ENCODE measurements at places on chromosomes 5 and 9.

GRCh38 chr5:42813533-42813932 lies 1.8 kb upstream of the SELENOP start:
- DNase-seq: no peak

DNA sequence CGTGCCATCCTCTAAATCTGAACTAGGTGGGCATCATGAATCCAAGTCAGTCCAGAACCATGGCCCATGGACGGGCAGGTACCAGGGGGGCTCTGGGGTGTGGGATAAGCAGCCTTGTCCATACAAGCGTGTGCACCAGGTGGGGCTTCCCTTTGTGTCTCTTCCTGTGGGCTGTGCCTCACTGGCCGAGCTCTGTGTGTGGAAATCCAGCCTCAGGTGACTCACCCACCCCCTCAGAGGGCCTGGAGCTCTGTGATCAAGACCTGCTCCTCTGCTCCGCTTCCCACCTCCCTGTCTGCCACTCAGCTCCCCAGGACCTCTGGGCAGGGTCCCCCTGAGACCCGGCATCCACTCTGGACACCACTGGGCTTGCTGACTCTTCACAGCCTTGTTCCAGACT lies 33.0 kb downstream of the GADD45G start:
- DNase-seq: no peak

DNA sequence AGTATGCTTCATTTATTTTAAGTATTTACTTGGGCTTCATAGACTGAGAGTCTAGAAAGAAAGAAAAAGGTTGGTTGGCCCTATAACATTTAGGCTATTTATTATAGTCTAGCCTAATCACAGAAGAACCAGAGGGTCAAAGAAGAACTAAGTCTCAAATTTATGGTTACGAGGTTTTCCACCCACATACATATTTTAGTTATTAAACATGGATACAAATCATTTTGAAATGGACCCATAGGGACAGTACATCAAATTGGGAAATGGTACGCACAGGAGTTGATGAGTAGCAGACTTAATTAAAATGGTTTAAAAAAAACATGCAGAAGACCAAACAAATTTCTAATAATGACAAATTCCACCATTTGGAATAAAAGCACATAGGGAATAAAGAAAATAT lies 17.7 kb downstream of the SVEP1 start:
- DNase-seq: no peak

- no peak for DNase-seq
Observed at GRCh38 chr5:173378727-173379126, 50.5 kb upstream of the STC2 start.

DNA sequence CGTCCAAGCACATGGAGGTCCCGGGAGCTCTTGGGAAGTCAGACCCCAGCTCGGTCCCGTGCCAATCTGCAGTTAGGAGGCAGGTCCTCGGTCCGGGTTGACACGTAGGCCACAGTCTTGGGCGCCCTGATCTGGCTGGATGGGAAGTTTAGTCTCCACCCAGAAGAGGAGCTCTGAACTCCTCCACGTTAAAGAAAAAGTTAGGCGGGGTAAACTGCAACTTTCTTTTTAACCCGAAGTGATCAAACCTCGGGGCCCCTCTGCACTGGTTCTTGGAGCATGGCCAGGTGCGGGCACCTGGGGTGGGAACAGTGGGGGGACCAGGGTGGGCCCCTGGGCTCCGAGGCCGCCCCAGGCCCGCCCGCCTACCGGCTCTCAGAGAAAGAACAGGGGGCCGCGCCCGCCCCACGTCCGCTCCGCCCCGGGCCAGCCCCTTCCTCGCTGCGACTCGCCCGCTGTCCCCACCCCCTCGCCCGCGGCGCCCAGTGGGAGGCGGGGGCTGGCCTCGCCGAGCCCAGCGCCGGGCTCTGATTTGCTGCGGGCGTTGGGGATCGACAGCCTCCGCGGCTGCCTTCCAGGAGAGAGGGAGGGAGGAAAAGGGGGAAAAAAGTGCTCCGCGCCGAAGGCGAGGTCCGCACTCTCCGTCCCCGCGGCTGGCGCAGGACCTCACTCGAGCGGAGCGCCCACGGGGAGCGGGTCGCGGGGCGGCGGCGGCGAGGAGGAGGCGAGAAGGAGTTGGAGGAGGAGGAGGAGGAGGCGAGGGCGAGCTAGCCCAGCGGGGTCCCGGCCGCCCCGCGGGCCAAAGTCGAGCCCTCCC lies at the start of gene COL5A1:
COL5A1 (plus strand) TSS at position 631 of the 817 bp plus-strand sequence. CDS start 385 bp downstream, outside the sequence.
- peak; percentile 95 for DNase-seq

- no peak for DNase-seq
Observed at GRCh38 chr9:123016631-123017030, 16.8 kb upstream of the GPR21 start.

DNA sequence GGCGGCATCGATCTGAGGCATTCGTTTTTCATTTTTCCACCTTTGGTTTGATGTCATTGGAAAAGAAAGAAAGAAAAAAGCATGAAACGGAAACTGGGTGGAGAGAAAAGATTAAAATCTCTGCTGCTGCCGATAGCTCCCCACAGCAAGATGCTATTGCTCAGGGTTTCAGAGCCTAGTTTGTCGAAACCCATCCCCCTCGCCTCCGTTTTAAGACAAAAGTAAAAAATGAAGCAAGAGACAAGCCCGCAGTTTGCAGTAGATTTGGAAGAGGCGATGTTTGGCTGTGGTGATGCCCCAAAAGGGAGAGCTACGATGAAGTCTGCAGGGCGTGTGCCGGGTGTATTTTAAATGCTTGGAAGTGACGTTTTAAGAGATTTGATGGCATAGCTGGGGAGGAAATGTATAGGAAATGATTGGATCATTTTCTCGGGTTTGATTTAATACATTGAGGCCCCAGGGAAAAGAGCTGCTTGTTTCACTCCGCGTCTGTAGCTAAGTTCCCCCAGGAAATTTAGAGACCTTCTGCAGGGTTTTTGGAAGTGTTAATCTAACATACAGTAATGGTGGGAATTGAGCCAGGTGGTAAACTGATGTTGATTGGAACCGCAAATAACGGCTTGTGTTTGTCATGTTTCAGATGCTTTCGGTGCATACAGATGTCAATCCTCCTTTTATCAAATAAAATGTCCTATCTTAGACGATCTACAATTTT lies 909 bp downstream of the NDFIP1 start:
- DNase-seq: no peak

GRCh38 chr5:170254056-170254455 lies 21.3 kb downstream of the C5orf58 start:
- DNase-seq: no peak

DNA sequence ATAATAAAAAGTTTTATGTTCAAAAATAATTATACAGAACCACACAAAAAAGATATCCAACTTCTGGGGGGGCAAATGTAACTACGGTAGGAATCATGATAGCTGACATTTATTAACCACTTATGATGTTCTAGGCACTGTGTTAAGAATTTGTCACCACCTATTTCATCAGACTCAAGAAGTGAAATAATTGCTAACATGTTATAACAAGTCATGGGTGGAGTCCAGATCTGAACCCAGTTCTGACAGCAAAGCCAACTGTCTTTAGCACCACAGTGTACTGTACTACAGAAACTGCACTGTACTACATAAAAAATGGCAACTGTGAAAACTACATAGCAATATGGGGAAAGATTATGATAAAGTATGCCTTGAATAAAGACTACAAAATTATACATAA lies 3.0 kb upstream of the SAP30L start:
- DNase-seq: no peak

GRCh38 chr5:38719403-38719802 lies 126.4 kb upstream of the OSMR start:
- peak; percentile 27 for DNase-seq

- DNase-seq: no peak
Observed at GRCh38 chr9:93427655-93428379, 23.7 kb upstream of the FAM120A start.

DNA sequence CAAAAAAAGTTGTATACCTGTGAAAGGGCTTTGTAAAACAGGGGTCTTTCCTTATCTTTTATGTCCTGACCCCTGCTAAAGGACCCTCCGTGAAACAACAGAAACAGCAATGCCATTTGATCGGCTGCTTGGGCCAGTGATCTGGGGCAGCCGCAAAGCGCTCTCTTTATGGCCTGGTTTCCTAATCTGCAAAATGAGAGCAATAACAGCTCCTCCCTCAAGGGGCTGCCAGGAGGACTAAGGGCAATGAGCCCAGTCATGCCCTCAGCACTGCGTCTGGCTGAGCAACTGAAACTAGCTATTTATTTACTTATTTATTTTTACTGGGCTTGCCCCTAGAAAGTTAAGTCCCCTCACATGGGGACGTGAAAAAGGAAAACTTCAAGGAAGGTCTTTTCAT lies 18.3 kb downstream of the CMBL start:
- DNase-seq: no peak

DNA sequence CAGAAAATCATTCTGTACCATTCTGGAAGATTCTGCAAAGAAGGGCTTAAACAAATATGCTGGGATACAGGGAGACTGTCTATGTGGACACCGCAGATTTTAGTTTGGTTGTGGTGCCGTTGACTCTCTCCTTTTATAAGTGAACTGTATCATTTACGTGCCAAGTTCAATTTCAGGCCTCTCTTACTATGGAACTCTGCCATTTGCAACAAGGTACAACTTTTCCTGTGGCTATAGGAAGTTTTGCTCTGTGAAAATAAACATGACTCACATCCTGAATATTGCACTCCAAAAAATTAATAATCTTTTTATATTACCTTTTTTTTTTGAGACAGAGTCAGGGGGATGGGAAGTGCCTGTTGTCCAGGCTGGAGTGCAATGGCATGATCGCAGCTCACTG lies 29.7 kb upstream of the CSNK1G3 start:
- no peak for DNase-seq

GRCh38 chr9:102459828-102460227 lies 535.3 kb upstream of the CYLC2 start:
- no peak for DNase-seq

Measured in uterus (tissue), 4 donors.